ENCODE measurements at places on chromosomes 6 and 20. TPM values are rescaled to one million over a fixed set of nuclear protein-coding genes. Genes with fewer than 3 reads are reported as not detected.

Gene TINAG
- not detected for polyA plus RNA-seq

Gene DEFB132
- not detected for polyA plus RNA-seq

Gene IL17F
- polyA plus RNA-seq = not detected

Gene FLRT3
- not detected for polyA plus RNA-seq

Gene APCDD1L
- polyA plus RNA-seq = 0.06 TPM

Gene PARD6B
- polyA plus RNA-seq = 0.70 TPM

Gene COL10A1
- 0.36 TPM for polyA plus RNA-seq

Gene NRN1
- 0.40 TPM for polyA plus RNA-seq

Gene TBP
- polyA plus RNA-seq = 22.5 TPM

Gene PRPH2
- not detected for polyA plus RNA-seq

Gene CRYBG1
- 18.1 TPM for polyA plus RNA-seq

Gene ABHD16B
- polyA plus RNA-seq = 0.19 TPM
